Stimulated activated memory B cell treated with anti-CD40 and anti-IgM and Interleukin-4, amounts not matched to agents 10 μg/mL and 1 μg/mL and 100 μg/mL, for 72 hours (primary cell): ENCODE measurements at places on chromosomes 13 and 19.
A peak's percentile ranks its signal among the peaks of the same experiment; 100 is the strongest.

- no peak for ATAC-seq
Measured at GRCh38 chr19:18452386-18452785, 14.5 kb upstream of the ISYNA1 start.

GRCh38 chr13:50122455-50122854 is 107.2 kb downstream of the KCNRG start:
- no peak for ATAC-seq

GRCh38 chr13:66513728-66514127 is 716.4 kb downstream of the PCDH9 start:
- ATAC-seq = no peak

- no peak for ATAC-seq
Measured at GRCh38 chr19:45767410-45767880, 1.6 kb downstream of the SIX5 start.

GRCh38 chr19:13214036-13214730 is 64.0 kb downstream of the IER2 start:
- no peak for ATAC-seq

DNA sequence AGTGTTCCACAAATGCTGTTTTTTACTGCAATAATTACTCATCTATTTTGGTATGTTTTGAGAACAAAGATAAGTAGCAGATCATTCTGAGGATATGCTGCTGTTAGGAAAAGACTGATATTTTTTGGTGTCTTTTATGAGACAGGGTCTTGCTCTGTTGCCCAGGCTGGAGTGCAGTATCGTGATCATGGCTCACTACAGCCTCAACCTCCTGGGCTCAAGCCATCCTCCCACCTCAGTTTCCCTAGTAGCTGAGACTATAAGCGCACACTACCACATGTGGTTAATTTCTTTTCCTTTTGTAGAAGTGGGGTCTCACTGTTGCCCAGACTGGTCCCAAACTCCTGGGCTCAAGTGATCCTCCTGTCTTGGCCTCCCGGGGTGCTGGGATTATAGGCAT is 9.5 kb downstream of the LSM4 start:
- no peak for ATAC-seq

GRCh38 chr13:110390567-110390966 is 83.5 kb downstream of the COL4A2 start:
- no peak for ATAC-seq

DNA sequence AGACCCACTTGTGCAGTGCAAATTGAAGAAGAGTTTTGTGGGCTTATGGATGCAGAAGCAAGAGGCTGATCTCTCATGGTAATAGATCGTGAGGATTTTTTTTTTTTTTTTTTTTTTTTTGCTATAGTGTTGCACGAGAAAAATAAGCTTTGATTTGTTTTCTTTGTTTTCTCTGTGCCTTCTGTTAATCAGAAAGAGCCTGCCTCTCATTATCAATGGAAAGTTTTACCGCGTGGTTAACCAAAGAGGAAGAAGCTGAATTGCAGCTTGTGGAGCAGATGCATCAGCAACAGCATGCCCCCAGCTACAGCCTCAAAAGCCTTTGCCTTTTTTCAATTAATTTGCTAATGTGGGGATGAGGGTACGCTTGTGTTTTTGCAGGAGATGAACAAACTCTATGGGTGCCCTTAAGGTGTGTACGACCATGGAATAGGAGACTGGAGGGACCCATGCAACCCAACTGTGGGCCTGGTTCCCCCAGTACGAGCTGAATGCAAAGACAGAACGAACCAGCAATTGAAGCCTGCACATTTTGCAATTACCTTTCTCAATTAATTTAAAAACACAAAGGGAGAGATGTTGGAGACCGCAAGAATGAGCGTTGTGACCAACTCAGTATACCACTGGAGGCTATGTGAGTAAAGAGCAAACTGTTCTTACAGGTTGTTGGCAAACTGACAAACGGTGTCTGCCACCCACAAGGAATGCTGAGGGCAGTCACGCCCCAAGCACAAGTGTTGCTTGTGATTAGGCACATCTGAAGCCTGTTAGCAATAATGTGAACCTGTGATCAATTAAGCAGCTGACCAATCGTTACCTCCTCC is 58.6 kb upstream of the SPRY2 start:
- ATAC-seq = peak; percentile 76

DNA sequence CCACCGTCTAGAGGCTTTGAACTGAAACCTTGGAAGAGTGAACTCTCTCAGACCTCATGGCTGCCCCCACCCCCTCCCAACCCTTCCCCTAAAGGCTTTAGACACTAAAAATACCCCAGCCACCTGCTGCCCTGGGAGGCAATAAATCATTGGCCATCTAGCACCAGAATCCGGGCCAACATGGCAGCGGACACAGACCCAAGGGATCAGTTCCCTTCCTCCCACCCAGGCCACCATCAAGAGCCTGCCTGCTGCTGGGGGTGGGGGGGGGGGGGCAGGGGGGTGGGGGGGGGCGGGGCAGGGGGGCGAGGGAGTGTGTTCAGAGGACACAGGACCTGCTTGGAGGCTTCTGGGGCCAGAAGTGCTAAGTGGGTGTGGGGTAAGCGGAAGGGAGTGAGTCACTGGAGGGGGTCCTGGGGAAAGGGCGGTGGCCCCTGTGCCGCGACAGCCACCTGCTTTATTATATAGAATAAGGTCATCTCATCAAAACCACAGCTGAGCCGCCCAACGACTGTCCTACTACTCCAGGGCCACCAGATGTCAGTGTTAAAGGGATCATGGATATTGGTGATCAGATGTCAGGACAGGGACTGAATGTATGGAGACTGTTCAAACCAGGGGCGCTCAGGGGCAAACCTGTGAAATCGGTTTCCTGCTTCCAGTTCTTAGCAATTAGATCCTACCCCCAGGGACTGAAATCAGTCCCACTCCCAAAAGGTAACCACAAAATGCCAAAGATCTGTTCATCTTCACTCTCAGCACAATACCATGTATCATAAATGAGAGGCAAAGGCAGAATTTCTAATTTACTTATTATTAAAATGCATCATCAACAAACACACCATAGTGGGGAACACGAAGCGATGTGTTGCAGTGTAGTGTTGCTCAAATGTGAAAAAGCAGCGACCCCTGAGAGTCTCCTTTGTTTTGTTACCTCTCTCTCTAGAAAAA is 24.3 kb downstream of the ARL11 start:
- ATAC-seq = peak; percentile 51

GRCh38 chr13:51213173-51213728 is 8.9 kb upstream of the FAM124A start:
- no peak for ATAC-seq
